ENCODE measurements at places on chromosomes 7 and 10.

DNA sequence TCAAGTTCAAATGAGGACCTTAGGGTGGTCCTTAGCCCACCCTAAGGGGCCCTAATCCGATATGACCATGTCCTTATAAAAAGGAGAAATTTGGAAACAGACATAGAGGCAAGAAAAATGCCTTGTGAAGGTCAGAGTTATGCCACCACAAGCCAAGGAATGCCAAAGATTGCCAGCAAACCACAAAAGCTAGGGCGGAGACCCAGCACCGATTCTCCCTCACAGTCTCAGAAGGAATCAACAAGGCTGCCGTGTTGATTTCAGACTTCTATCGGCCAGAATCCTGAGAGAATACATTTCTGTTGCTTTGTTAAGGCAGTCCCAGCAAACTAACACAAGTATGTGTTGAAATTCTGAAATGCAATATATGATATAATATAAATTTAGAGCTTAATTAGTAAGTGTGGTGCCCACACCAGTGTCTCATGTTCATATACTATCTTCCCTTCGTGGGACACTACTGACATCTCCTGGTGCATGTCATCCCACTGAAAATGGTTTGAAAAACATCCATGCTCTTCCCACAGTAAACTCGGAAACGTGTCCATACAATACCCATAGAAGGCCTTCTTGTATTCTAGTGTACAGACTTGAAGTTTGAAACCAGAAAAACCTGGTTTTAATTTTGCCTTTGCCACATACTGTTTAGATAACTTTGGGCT, 349.0 kb downstream of the TNS3 start:
- DNase-seq = peak; percentile 49

GRCh38 chr10:86979977-86980448, 11.7 kb downstream of the ADIRF start:
- DNase-seq = peak; percentile 30

GRCh38 chr7:139771001-139771956, 6.5 kb downstream of the HIPK2 start:
- no peak for DNase-seq

DNA sequence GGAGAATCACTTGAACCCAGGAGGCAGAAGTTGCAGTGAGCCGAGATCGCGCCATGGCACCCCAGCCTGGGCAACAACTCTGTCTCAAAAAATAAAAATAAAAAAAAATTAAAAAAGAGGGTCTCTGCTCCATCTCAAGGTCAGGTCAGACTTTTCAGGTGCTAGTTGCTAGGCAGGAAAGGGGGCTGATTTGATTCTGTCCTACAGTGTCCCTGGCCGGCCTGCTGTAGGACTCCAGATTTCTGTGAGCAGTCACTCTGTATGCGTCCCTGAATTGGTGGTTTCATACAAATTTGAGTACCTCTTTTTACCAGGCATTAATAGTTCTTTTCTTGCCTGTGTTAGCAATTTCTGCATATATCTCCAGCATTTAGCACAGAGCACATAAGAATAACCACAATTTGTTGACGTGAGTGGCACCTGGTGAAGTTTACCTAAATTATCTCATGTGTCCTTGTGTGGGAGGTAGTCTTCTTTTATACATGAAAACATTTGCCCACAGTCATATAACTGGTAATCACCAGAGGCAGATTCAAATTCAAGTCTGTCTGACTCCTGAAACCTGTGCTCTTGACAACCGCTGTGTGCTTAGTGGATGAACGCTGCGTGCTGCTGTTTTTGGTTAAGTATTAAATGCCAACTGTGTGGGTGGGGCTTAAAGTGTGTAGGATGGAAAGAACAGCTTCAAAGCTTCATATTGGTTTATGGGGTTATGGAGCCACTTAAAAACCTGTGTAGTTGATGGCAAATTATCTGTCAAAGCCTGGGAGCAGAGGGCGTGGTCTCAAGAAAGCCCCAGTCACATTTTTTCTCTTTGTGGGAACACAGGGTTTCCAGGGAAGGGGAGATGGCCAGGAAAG, 3.2 kb upstream of the ZNF775 start:
- no peak for DNase-seq

DNA sequence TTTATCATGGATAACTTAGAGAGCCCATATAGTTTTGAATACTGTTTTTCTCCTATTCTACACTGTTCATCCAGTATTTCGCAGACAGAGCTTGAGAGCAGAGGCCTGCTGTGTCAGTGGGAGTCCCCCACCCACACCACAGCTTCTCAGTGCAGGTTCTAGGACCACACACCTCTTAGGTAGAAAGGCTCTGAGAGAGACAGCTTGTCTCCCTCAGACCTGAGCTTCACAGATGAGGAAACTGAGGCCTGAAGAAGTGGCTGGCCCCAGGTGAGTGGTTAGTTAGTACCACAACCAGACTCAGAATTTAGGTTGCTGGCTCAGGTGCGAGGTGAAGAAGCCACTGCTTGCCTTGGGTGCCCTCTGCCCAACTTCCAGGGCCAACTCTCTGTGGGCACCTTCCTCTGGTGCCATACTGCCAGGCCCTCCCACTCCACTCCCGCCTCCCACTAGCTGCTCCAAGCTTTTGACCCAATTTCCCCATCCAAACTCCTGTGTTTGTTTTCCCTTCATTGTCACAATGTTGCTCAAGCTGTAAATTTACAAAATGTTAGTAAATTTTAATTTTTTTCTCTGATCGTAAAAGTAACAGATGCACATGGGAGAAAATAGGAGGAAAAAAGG, 7.6 kb upstream of the HILPDA start:
- DNase-seq = no peak

- no peak for DNase-seq
These were observed 1.4 kb upstream of the TRA2A start for GRCh38 chr7:23533238-23533604.

DNA sequence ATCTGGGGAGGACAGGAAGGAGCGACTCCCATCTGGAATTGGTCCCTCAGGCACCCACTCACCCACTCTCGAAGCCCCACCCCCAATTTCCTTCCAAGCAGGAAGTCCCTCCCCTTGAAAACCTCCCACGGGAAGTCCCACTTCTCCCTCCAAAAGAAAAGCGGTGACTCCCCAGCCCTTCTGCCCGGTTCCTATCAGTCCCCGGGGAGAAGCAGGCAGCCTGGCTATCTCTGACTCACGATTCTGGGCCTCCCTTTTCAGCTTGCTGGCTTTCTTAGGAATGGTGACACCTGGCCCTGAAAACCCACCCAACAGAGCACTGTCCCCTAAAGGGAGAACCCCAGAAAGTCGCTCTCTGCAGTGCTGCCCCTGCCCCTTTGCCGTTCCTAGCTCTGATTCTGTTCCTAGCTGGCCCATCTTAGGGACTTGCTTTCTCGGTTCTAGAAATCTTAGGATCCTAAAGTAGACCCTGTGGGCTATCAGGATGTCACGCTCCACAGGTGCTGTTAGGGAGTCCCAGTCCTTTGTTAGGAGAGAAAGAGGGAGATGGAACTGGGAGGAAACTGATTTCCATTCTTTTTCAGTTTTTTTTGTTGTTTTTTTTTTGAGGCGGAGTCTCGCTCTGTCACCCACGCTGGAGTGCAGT, 6.0 kb downstream of the TSC22D4 start:
- peak; percentile 40 for DNase-seq

GRCh38 chr10:58431903-58432302, 46.7 kb downstream of the TFAM start:
- DNase-seq = no peak

DNA sequence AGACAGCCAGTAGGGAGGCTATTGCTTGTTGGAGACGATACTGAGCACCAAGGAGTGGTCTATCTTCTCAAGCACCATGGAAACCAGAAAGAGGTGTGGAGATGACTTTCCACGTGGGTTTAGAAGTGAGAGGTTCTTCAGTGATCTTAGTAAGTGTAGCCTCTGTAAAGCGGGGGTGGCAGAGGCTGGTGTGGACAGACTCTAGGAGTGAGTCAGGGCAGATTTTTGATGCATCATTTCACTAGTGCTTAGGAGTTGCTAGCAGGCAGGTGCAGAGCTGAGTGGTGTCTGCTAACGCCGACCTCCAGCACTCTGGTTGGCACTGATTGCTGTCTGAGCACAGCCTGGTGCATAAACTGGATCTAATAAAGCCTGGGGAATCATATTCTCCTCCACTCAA, 78.4 kb upstream of the ADO start:
- DNase-seq = no peak

DNA sequence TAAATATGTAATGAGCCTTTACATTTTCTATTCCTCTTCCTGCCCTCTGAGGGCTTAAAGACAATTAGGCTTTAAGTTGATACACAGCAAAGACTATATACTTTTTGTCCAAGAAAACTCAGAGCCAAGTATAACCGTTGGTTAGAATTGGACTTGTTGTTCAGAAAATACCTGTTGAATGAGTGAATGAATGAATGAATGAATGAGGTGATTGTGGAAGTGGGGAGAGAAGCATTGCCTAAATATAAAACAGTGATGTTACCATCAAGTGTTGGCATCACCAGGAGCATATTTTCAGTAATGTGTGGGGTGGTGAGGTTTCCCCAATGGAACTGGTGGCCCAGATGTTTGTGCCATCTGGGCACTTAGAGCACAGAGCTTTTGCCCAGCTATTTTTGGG, 106.9 kb downstream of the AOAH start:
- DNase-seq = no peak

- peak; percentile 62 for DNase-seq
These were observed 113.2 kb upstream of the DGKB start for GRCh38 chr7:15015545-15016314.

DNA sequence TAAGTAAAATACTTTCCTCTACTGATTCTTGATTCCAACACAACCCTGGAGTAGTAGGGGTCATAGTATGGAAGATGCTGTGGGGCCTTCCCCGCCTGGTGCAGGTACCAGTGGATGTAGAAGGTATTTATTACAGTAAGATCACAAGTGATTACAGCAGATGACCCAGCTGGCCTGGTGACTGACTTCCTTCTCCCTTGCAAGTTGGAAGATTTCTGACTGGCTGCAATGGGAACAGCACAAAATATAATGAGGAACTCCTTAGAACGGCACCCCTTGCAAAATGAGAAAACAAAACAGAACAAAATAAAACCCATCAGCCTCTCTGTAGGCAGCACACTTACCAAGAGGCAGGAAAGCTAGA, 61.7 kb upstream of the TARP start:
- DNase-seq = no peak

DNA sequence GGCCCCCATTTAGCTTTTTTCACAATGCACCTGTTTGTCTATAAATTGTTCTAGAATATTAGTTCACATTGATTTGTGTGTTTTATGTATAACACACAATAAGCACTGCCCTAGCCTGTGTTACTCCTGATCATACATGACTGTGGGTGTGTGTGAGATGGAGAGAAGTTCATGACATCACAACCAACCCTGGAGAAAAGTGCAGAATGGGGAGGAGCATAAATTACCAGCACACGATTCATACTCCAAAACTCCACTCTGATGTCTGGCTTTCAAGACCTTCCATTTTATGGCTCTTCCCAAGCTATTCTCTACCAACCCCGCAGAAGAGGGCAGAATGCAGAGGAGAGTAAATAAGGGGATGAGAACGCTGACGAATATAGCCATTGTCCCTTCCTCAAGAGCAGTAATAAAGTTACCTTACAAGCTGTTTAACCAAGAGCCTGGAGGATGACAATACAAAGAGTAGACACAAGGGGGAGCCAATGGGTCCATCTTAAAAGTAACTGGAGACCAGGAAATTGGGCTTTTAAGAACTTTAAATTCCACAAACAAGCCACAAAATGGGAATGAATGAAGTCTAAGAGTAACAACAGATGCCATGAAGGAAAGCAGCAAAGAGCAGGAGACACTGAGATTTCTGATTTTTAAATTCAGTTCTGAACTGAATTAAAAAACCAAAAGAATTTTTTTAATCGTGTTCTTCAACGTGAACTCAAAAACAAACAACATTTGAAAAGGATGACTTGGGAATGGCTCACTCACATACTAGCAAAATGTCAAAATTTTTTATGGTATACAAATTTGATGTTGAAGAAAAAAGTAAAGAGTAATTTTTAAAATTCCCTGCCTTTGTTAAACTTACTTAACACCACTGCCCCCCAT, 159.6 kb downstream of the PARD3 start:
- DNase-seq = peak; percentile 61

DNA sequence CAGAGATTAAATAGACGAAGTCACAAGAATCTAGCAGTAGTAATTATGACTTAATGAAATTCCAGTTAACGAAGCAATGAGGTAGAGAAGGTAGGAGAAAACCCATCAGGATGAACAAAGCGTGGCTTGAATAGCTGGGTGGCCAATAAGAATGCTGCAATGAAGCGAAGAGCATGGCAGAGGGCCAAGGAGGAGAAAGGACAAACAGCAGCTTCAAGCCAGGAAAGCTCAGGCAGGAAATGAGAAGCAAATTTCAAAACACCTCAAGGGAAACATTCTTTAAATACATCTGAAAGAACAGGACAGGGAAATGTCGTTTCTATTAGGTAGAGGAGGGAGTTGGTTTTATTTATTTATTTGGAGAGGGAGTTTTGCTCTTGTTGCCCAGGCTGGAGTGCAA, 122.5 kb downstream of the KIAA1217 start:
- DNase-seq = no peak

DNA sequence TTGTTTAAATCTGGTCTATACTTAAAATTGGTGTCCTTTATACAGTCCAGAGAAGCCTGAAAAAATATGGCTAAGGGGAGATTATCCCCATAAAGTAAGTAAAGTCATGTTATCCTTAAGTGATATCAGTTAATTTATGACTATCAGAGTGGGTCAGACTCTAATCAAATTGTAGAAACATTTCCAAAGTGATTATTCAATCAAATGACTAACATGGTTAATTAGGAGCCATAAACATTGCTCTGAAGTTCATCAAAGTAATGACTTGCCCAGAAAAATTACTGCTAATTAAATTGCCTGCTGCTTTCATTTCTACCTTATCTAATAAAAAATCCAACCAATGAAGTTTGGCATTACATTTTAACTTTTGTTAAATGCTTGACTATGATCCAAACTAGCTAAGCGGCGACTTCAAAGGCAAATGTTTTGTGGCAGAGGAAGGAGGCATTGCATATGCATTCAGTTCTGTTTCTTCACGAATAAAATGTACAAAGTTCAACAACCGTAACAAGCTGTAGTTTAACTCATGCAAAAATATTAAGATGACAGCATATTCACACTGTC, 76.7 kb downstream of the ETV1 start:
- no peak for DNase-seq

DNA sequence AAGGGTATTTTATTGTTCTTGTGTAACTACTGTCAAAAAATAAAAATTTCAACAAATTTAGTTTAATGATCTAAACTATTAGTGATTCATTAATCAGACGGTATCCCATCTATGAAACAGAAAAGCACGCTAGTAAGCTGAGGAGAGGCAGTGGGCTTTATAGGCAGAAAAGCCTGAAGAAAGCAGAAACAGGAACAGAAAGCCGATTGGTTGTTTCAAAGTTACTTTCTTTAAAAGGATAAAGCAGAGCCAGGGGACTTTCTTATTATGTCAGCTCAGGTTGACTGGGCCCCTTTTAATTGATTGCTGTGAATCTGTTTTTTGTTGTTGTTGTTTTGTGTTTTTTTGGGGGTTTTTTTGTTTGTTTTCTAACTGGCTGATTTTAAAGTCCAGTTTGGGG, 105.5 kb downstream of the TES start:
- DNase-seq = no peak

DNA sequence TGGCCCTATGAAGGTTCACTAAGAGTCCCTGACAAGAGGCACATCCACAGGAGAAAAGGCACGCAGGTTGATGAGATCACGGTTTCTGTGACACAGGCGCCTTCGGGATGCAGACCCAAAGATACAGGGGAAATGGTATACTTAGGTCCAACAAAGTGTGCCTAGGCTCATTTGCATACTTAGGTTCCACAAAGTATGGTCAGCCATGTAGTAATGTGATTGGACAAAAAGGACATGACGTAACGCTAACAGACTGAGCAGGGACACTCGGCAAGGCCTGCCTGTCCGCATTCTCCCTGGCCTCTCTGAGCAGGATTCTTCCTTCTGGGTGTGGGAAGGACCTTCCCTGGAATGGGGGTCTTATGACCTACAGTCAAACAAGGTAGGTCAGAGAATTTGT, 190.6 kb downstream of the CELF2 start:
- DNase-seq = no peak
